Left lung (tissue), 14 donors: ENCODE measurements at places on chromosomes 3 and 15. TPM values are rescaled to one million over a fixed set of nuclear protein-coding genes. Genes with fewer than 3 reads are reported as not detected.

The ZPLD1 gene
- polyA plus RNA-seq, result not detected

The KATNBL1 gene
- polyA plus RNA-seq, result 86.0 TPM

The RHOV gene
- 0.76 TPM for polyA plus RNA-seq

The CYP8B1 gene
- 0.46 TPM for polyA plus RNA-seq

The MUC4 gene
- polyA plus RNA-seq, result 2.0 TPM

The ZMYND10 gene
- 18.1 TPM for polyA plus RNA-seq

The PTPRG gene
- polyA plus RNA-seq, result 52.9 TPM

DNA sequence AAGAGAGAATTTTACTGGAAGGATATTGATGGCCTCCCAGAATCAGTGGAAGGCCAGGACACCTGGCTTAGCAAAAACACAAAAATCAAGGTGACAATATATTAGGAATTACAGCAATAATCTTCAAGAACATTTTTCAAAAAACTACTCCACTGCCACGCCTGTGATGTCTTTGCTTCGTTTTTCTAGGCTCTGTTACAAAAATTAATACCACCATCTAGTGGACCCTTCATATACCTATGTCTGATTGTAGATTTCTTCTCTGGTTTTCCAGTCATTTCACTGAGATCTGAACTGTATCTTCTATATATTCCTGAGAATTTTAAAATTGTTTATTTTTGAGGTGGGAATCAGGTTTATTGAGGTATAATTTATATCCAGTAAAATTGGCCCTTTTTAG, 5.6 kb upstream of the SLC33A1 start:
- DNase-seq, result peak; percentile 30

GRCh38 chr3:157066335-157067098, 93.4 kb downstream of the CCNL1 start:
- DNase-seq, result no peak

DNA sequence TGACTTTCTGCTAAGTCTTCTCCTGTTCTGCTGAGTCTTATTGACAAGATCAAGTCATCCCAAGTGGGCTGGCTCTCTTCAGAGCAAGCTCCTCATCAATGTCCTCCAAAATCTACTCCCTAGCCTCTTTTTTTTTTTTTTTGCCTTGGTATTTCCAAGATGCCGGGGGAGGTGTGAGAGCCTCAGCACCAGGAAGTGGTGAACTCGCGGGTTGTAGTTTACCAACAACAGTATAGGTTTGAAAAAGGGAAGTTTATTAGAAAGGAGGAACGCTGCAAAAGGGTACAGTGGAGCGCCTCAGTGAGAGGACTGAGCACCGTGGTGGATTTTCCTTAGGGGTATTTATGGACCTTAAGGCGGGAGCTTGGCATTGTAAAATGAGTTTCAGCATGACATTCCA, 94.3 kb upstream of the SGO1 start:
- no peak for DNase-seq

DNA sequence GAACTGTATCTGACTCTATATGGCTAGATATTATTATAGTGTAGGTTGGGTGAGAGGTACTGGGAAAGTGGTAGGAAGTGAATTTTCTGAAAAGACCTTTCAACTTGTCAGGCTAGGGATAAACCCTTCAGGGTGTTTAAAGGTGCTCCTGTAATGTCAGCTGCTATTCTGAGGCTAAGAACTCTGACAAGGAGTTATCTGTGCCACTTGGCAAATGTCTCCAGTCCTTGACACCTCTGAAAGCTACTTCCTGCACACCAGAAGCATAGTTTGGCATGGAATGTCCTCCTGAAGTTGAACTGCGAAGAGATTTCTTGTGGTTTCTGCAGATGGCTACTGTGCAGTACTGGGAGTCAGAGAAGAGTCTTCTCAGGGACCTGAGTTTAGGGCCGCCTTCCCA, 194.3 kb downstream of the CDIN1 start:
- no peak for DNase-seq

DNA sequence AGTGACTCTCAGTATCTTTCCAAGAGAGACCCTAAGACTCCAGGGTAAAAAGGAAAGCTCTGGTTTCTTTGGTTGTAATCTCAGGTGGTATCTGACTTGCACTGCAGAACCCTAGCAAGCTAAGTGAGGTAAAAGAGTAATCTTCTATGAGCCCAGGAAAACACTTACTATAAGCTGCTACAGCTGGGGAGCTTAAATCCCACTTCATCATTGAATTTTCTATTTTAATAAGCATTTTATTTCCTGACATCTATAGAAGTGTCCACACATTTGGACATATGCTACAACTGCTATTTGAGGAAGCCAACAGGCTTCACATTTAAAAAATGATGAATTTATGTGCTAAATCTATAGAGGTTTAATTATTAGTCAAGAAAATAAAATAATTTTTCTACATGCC, 73.1 kb upstream of the GUCA1C start:
- no peak for DNase-seq

DNA sequence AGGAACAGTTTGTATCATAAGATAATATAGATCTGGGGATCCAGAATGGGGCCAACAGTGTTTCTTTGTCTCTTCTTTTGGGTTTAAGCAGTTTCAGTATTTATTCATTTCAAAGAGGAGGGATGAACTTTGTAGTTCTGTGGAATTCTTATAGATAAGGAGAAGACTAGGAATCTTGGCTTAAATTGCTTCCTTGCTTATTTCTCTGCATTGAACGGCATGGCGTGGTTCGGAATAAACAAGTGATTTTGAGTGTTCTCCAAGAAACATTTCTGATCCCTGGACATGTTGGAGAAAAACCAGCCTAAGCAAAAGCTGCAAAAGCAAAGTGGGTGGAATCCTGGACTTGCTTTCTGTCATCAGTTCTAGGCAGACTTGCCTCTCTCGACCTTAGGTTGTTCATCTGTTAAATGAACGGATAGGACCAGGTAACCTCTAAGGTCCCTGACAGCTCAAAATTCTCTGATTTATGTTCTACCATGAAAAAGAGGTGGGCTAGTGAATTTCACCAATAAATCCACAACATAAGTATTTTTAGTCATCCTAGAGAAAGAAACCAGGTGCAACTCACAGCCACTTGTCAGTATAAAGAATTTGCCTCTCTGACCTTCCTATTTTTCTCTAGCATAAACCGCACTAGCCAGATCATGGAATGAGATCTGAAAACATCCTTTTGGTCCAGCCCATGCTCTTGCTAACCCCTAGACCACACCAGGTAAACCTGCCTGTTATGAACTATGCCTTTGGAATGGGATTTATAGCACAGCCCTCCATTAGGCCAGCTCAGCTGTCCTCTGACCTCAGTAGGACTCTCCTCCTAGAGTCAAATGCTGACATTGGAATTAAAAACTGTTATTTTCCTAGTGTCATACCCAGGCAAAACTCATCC, 78.8 kb downstream of the CLDN11 start:
- peak; percentile 24 for DNase-seq

DNA sequence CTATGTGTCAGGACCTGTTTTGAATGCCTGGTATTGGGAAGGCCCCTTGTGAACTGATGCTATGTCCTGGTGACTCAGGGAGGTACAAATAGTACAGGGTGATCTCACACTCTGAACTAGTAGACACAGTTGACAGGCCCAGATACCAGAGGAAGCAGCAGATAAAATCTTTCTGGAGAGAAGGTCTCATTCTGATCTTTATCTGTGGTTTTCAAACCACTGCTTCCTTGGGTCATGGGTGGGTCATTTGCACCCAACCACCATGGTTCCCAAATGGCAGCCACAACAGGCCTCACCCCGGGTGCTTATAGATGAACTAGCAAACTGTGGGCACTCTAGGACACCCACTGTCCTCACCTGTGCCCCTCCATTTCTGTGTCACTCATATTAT, 43.4 kb downstream of the PXYLP1 start:
- DNase-seq, result no peak

DNA sequence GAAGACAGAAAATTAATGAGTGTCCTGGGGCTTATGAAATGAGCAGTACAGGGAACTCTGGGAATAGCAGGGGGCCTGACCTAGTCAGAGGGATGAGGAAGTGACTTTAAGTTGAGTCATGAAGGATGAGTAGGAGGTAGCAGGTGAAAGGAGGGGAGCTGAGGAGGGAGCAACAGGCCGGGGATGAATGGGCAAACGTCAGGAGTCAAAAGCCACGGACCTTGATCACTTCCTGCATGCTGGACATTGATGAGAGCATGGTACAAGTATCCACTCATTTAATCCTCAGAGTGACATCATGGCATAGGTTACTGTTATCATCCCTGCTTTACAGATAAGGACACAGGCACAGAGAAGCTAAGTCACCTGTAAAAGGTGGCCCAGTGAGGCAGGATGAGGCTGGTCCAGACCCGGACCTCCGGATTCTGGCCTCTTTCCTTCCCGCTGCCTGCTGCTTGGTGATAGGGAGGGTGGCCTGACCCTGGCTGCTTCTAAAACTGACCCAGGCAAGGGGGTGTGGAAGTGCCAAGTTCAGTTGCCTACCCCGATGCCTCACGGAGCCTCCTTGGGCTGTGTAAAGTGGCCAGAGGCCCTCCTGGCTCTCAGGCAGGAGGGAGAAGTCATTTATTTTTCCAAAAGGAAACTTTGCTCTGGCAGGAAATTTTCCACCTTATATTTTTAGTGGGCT, 7.6 kb downstream of the CORO2B start:
- no peak for DNase-seq

DNA sequence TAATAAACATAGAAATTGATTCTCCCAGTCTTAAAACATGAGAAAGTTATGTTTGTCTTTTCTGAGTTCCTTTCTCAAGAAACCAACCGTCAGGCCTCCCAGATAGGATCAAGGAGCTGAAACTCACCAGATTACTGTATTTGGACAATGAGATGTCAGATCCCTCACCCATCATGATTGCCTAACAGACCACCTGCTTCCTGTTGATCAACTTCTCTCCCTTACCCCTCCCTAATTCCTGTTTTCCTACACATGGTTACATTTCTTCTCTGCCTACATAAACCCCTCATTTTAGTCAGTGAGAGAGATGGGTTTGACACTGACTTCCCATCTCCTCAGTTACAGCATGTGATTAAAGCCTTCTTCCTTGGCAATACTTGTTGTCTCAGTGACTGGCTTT, 917.5 kb downstream of the FHIT start:
- DNase-seq, result no peak

DNA sequence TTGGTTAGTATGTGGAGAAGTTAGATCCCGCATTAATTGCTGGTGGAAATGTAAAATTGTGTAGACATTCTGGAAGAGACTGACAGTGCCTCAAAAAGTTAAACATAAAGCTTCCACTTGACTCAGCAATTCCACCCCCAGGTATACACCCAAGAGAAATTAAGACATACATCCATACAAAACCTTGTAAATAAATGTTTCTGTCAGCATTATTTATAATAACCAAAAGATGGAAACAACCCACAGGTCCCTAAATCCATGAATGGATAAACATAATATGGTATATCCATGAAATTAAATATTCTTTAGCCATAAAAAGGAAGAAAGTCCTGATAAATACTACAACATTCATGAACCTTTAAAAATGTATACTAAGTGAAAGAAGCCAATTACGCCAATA, 817.4 kb downstream of the NTRK3 start:
- no peak for DNase-seq

- no peak for DNase-seq
Measured at GRCh38 chr3:188274249-188274915, 120.4 kb downstream of the LPP start.
